ENCODE measurements at places on chromosomes 3 and 15. TPM values are rescaled to one million over a fixed set of nuclear protein-coding genes. Genes with fewer than 3 reads are reported as not detected.

Gene NAA50
- 70.2 TPM for total RNA-seq

DNA sequence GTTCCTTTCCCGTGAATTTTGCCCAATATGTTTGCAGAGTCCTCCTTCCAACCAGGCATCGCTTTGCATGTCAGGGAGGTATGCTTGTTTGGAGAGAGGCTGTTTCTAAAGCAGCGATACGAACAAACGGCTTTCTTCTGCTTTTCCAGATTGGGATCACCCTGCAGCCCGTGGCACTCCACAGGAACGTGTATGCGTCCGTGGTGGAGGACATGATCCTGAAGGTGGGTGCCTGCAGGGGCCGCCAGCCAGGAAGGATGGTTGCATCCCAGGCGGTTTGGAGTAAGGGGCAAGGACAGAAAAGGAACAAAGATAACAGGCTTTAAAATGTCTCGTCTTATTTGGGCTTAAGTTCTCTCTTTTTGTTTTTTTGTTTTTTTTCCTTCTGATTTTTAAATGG is 17.5 kb downstream of the MAP6D1 start:
- H3K4me1 ChIP-seq: no peaks in the 10 kb centered on the region
- H3K27me3 ChIP-seq: no peaks in the 10 kb centered on the region
- H3K36me3 ChIP-seq: peaks cover 80% of the 10 kb centered on the region
- H3K4me3 ChIP-seq: no peak overlapping the region
- no peak for DNase-seq

GRCh38 chr15:74423431-74424257 is 10.1 kb downstream of the SEMA7A start:
- no peaks in the 10 kb centered on the region for H3K4me1 ChIP-seq
- no peak overlapping the region for H3K4me3 ChIP-seq
- no peaks in the 10 kb centered on the region for H3K36me3 ChIP-seq
- H3K27ac ChIP-seq: no peak overlapping the region
- no peak for DNase-seq
- no peaks in the 10 kb centered on the region for H3K27me3 ChIP-seq

- no peaks in the 10 kb centered on the region for H3K27me3 ChIP-seq
- no peak for DNase-seq
- no peaks in the 10 kb centered on the region for H3K4me1 ChIP-seq
- H3K4me3 ChIP-seq: no peak overlapping the region
- H3K27ac ChIP-seq: no peak overlapping the region
Measured at GRCh38 chr3:90032980-90033641, 925.7 kb downstream of the EPHA3 start.

GRCh38 chr3:178329936-178330335 is 206.3 kb upstream of the KCNMB2 start:
- no peaks in the 10 kb centered on the region for H3K4me1 ChIP-seq
- DNase-seq: no peak
- H3K27me3 ChIP-seq: no peaks in the 10 kb centered on the region
- H3K27ac ChIP-seq: no peak overlapping the region
- H3K36me3 ChIP-seq: no peaks in the 10 kb centered on the region

DNA sequence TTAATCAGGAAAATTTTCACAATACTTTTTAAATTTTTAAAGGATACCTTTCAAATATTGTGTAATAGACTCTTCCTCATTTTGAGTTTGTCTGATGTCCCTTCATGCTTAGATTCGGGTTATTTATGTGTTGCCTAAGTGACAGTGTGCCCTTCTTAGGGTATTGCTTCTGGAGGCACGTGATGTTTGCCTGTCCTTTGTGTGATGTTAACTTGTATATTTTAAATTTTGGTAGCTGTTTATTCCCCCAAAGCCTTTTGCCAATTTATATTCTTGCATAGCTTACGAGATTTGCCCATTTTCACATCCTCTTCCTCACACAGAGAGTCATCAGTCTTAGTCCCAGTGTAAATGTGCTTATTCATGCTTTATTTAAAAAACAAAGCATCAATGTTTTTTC is 433.1 kb downstream of the EPHB1 start:
- H3K36me3 ChIP-seq: no peaks in the 10 kb centered on the region
- no peaks in the 10 kb centered on the region for H3K27me3 ChIP-seq
- no peak for DNase-seq
- no peak overlapping the region for H3K27ac ChIP-seq

GRCh38 chr3:11306817-11307589 is 34.8 kb downstream of the ATG7 start:
- no peak overlapping the region for H3K4me3 ChIP-seq
- peak overlapping the region; percentile 28 for H3K27ac ChIP-seq
- peaks cover 7% of the 10 kb centered on the region for H3K4me1 ChIP-seq
- H3K27me3 ChIP-seq: no peaks in the 10 kb centered on the region
- peaks cover 74% of the 10 kb centered on the region for H3K36me3 ChIP-seq

DNA sequence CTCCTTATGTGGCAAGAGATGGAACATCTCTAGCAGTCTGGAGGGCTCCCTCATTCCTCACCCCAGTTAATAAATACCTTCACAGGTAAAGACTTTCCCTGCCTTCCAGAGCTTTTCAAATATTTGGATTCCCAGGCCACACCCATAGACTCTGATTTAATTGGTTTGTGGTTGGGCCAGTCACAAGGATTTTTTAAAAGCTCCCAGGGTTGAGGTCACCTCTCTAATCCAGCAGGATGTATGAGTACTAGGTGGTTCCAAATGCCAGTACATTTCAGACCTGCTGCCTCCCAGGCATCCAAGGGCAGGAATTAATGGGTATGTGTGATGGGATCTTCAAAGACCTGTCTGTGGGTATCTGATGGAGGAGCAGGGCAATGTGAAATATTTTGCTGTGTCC is 312.8 kb downstream of the CLSTN2 start:
- H3K4me3 ChIP-seq: no peak overlapping the region
- H3K4me1 ChIP-seq: no peaks in the 10 kb centered on the region
- no peaks in the 10 kb centered on the region for H3K27me3 ChIP-seq
- DNase-seq: no peak
- no peak overlapping the region for H3K27ac ChIP-seq

- peaks cover 30% of the 10 kb centered on the region for H3K4me1 ChIP-seq
- H3K4me3 ChIP-seq: no peak overlapping the region
- no peak for DNase-seq
- H3K27me3 ChIP-seq: no peaks in the 10 kb centered on the region
Measured at GRCh38 chr3:50637945-50638344, 21.0 kb downstream of the MAPKAPK3 start.

DNA sequence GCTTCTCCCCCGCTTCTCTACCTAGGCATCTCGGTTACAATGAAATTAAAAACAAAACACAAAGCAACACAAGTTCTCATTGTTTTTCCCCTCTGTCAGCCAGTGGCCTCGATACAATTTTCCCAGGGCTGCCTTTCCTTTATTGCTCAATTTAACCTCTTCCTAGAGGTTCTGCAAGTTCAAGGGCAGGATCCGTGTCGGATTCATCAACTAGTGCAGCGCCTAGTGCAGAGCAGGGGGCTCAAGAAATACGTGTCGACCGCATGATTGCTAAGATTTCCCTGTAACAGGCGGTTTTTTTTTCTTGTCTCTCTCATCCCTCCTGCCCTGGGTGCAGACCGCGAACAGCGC is 1.4 kb upstream of the BHLHE40 start:
- H3K27ac ChIP-seq: peak overlapping the region; percentile 69
- peak overlapping the region; percentile 84 for H3K4me3 ChIP-seq
- H3K27me3 ChIP-seq: no peaks in the 10 kb centered on the region
- DNase-seq: no peak

All from CD4-positive, CD25-positive, alpha-beta regulatory T cell (primary cell).